ENCODE measurements at places on chromosomes 2 and 18.
A peak's percentile ranks its signal among the peaks of the same experiment; 100 is the strongest.

- no peak for DNase-seq
Observed at GRCh38 chr18:31721601-31722000, 37.2 kb upstream of the B4GALT6 start.

GRCh38 chr2:232521959-232522622 lies 1.9 kb downstream of the PRSS56 start:
- peak; percentile 11 for DNase-seq

DNA sequence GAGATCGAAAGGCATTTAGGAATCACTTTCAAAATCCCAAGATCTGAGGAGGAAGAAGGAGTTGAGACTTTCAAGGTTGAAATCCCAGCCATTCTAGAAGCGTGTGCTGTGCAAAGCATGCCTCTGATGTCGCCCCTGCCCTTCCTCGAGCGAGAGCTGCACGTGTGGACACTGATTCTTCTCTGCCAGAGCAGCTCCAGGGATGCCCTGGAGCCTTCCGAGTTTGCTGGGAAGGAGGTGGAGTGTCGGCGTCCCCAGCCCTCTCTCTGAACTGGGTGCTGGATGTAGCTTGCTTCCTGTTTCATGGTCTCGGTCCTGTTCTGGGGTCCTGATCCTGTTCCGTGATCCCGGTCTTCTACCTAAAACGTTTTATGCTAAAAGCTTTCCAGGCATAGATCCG lies 76.1 kb downstream of the TWIST2 start:
- DNase-seq = no peak

GRCh38 chr2:126934809-126935208 lies 36.1 kb downstream of the TEX51 start:
- DNase-seq = no peak

- DNase-seq = no peak
Observed at GRCh38 chr2:30721668-30722647, 85.3 kb downstream of the CAPN13 start.

DNA sequence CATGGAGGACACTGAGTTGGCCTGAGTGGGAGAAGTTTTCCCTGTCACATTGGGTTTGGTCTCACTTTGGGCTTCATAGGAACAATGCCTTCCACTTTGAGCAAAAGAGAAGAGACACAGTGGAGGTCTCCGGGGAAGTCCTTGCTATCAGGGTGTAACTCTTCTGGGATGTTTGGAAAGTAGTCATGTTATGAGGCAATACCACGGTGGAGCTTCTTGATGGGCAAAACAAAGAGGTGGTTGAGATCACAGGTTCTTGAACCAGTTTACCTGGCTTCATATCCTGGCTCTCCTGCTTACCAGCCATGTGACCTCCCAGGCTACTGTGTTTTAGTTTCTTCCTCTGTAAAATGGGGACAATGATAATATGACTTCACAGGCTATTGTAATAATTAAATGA lies 478.6 kb downstream of the SLC4A3 start:
- DNase-seq = no peak

DNA sequence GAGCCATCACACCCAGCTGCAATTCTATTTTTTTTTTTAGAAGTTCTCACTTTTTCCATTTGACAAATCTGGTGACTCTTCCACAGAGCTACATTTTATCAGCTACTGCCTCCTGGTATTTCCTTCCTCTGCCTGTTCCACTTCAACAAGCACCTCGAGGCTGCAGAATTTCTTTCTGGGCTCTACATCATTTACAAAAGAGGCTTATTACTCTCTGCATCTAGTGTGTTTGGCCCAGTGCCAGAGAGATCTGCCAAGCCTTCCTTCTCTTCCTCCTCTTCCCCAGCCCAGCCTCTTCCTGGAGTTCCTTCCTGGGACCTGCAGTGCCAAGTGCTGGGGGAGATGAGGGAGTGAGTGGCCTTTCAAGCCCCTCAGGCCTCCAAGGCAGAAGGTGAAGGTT lies 119.6 kb upstream of the ITGA6 start:
- no peak for DNase-seq

DNA sequence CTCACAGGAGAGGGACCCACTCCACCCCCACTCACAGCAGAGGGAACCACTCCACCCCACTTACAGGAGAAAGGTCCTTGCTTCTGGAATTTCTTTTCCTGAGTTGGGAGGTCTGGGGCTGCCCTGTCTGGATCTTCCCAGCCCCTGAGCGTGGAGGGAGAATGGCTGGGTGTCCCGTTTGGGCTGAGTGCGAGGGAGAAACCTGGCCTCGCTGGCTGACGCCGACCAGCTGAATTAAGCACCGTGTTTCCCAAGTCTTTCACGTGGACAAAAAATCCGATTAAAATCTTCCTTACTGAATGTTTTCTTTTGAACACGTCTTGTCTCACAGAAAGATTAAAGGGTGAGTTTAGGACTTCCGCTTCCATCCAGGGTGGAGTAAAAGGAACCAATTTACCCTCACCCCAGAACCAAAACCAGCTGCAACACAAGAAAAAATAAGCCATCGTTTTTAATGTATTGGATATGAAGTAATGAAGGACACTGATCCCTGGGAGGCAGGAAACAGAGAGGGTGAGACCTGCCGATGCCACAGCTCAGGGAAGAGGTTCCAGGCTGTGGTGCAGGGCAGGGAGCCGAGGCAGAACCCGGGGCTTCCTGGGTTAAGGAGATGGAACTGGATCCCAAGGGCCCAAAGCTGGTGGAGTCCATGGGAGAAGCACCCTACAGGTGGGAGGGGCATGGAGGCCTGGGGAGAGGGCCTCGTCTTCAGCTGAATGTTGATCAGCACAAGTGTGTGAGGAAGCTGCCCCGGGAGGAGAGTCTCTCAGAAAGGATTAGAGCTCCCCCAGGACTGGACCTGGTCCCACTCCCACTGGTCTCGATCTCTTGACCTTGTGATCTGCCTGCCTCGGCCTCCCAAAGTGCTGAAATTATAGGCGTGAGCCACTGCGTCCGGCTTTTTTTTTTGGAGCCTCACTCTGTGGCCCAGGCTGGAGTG lies 60.3 kb downstream of the RTP5 start:
- no peak for DNase-seq

DNA sequence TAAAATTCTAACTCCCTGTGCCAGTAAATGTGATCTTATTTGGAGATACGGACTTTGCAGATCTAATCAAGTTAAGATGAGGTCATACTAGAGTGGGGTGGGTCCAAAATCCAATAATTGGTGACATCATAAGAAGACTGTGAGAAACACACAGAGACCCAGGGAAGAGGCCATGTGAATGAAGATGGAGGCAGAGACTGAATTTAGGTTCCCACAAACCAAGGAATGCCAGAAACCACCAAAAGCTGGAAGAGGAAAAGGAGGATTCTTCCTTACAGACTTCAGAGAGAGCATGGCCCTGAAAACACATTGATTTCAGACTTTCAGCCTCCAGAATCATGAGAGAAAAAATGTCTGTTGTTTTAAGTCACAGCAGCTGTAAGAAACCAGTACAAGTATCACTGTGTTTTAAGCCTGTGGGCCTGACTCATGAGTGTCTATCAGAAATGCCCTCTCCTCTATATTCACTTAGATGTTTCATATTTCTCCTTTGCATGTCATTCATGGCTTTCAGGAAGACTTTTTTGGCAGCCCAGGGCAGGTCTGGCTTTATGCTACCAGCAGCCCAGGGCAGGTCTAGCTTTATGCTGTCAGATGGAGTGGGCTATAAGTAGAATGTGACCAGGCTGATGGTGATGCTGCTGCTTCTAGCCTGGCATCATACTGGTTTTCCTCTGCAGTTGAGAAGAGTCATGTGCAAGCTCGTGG lies 100.0 kb downstream of the SPOPL start:
- DNase-seq = peak; percentile 5

DNA sequence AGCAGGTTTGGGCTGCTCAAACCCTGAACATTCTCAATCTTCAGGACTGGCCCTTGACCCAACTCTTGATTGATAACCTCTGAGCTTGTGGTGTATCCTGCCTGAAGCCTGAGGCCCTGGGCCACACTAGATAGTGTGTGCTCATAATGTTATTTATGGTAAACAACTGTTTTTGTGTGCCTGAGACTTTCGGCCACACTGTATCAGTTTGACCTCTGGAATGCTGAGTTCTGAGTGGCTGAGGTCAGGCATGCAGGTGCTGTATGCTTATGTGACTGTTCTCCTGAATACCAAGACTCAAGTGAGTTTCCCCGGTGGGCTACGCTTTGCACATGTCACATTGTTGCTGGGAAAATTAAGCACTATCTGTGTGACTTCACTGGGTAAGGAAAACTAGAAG lies 82.2 kb upstream of the RMP24 start:
- DNase-seq = no peak

GRCh38 chr2:121316986-121317385 lies 32.0 kb upstream of the TFCP2L1 start:
- no peak for DNase-seq
